ENCODE measurements at places on chromosomes 5 and 9.

GRCh38 chr9:12414514-12414913 lies 278.7 kb upstream of the TYRP1 start:
- no peak for DNase-seq

DNA sequence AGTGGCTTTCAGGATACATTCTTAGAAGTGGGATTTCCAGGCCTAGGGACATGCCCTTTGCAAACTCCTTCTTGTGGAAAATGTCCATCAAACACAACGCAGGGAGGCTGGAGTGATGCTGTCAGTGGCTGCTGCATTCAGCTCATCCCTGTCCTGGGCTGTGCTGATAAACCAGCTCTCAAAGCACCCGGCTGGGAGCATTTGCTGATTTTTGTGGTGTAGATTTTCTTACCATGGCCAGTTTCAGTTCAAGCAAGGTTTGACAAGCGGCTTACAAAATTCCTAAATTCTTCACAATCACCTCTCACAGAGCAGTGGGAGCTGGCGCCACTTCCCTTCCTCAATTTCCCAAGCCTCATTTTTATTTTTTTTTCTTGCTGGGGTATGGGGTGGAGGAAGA lies 28.2 kb downstream of the FAM163B start:
- DNase-seq: no peak

DNA sequence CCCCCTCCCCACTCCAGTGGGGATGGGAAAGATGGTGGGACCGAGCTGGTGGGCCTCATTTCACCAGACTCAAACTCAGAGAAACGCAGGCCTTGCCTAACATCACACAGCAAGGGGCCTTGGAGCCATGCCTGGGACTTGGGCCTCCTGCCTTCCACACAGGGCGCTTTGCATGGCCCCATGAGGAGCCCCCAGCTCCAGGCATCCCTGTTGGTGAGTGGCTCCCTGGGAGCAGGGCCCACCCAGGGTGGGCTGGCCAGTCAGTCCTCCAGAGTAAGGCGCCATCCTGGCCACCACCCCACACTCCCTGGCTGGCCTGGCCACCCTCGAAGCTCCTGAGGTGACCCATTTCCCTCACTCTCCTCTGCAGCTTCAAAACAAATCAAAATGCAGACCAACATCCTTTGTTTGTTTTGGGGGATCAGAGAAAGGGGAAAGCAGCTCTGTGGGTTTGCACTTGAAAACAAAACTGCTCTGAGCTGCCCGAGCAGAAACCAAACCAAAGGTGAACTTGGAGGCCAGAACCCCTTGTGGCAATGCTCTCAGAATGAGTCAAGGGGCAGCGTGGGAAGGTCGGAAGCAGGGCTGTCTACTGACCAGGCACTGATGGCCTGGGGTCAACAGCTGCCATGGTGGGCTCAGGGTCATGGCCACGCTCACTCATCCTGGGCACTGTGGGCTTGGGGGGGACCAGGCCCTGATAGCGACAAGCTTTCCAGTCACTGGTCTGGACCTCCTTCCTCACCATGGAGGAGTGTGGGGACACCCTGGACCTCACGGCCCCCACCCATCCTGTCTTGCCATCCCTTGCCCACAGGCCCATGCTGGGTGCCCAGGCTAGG lies 37.0 kb upstream of the VDAC1 start:
- DNase-seq: no peak

DNA sequence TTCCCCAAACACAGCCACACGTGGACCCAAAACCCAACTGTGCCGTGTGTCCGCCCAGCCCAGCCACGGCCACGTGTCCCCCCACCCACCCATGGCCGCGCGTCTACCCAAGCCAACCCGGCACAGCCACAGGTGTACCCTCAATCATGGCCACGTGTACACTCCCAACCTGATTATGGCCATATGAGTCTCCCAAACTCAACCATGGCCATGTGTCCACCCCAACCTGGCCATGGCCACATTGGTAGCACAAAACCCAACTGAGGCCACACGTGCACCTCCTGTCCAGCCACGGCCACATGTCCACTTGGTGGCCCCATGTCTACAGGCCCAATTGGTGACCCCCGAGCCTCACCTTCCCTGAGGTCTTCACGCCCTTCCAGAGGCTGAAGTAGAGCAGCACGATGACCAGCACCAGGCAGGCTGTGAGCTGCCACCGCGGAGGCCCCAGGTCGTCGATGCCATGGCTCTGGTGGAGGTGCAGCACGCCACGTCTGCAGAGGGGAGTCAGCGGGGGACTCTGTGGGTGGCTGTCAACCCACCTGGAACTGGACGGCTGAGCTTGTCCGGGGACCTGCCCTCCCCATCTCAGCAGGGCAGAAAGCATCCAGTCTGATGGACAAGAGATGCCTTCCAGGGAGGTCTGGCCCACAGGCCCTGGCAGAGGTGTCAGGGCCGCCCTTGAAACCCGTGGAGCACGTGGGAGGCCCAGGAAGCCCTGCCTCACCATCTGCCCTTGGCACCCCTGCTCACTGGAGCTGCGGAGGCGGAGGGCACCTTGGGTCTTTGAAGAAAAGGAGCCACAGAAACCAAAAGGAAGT lies 23.5 kb downstream of the SLC6A3 start:
- no peak for DNase-seq

- no peak for DNase-seq
Observed at GRCh38 chr5:28344836-28345433, 1306.5 kb upstream of the CDH9 start.

DNA sequence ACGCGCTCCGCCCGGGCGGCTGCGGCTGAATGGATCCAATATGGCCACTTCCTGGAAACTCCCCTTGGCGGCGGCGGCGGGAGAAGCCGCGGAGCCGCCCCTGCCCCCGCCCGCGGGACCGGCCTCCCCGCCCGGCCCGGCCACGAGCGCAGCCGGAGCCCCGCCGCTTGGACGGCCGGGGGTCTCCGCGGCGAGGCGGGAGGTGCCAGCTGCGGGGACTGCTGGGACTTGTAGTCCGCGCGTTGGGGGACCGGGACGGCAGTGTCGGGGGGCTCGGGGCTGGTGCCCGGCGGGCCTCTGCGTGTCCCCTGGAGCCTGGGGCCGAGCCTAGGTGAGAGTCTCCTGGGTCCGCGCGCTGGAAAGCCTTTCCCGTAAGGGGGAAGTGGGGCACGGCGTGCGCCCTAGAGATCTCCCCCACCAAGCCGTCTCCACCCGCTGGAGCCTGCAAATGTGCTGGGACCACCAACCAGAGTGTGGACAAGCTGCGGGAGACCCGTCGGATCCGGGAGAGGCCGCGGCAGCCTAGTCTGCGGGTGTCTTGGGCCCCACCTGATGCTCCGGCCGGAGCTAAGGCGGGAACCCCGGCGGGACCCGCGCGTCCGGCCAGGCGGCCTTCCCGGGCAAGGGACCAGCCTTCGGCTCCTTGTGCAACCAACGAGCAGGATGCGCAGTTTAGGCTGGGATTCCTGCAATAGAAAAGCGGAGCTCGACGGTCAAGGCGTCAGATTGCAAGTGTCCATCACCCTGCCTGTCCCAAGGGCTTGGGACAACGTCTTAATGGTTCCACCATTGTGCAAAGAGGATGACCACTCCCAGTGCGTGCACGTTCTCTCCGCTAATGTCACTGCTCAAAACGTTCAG lies at the start of gene SEPTIN8:
SEPTIN8 (minus strand) TSS at position 31 of the 861 bp plus-strand sequence. CDS start 102 bp downstream, outside the sequence.
- no peak for DNase-seq

DNA sequence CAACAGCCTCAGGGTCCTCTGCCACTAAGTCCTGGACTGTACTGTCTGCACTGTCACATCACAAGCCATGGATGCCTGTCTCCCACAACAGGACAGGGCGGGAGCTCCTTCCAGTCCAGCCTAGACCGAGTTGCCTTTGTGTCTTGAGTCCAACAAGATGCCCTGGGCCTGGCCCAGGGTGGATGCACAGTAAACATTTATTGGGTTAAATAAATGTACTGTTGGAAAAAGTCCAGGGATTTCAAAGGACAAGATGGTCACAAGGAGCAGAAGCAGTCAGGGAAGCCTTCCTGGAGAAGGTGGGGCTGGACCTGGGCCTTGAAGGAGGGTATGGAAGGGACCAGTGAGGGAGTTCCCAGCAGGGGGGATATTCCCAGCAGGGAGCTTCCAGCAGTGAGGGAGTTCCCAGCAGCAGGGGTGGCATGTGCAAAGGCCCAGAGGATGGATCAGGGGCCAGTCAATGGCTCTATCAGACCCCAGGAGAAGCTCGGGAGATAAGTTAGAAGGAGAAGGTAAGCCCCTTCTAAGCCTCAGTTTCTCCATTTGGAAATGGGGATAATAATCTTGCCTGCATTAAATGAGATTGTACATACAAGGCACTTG lies 72.7 kb upstream of the NEURL1B start:
- DNase-seq: no peak

DNA sequence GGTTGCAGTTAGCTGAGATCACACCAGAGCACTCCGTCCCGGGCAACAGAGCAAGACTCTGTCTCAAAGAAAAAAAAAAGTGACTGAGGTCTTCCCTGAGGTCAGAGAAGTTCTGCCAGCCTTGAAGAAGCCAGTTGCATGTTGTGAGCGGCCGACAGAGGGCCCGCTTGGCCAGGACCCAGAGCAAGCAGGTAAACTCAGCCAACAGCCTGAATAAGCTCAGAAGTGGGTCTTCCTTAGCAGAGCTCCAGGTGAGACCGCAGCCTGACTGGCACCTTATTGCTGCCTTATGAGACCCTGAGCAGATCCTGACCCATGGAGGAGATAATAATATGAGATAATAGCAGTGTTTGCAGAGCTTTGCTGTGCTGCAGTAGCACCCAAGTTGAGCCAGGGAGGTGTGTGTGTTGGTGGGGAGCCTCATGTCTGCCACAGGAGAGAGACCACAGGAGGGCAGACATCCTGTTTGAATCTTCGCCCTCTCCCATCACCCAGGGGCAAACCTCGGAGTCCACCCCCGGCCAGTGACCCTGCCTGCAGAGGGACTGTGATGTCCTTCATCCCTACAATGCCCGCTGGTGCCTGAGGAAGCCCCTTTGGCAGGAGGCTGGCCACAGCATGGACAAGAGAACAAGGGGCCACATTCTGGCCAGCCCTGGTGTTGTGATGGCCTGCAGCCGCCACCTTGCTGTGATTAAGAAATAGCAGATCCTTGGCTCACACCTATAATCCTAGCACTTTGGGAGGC lies 10.8 kb upstream of the BARX1 start:
- no peak for DNase-seq

GRCh38 chr9:9557804-9558334 lies 1054.9 kb downstream of the PTPRD start:
- DNase-seq: no peak

GRCh38 chr9:131180454-131180853 lies 55.1 kb downstream of the NUP214 start:
- no peak for DNase-seq

All from activated CD8-positive, alpha-beta memory T cell treated with anti-CD3 and anti-CD28 coated beads for 1 hour (primary cell).